ENCODE measurements at places on chromosomes 3 and 15.

DNA sequence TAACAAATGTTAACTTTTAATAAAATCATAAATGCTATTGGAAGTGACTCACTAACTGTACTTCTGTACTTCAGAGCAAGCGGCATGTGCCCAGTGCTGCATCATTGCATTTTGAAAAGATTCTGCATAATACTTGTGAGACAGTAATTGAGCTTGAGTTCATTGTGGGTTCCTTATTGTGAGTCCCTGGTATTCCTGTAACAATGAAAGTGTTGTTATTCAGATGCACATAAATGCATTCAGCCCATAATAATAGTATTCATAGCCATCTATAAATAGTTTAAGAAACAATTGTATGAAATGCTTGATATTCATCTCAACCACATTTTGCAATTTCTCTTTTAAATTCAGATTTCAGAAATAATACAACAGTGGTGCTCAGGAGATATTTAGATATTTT lies 976.4 kb downstream of the CADM2 start:
- no peak for DNase-seq

GRCh38 chr3:129836381-129837064 lies 57.0 kb downstream of the TMCC1 start:
- no peak for DNase-seq

DNA sequence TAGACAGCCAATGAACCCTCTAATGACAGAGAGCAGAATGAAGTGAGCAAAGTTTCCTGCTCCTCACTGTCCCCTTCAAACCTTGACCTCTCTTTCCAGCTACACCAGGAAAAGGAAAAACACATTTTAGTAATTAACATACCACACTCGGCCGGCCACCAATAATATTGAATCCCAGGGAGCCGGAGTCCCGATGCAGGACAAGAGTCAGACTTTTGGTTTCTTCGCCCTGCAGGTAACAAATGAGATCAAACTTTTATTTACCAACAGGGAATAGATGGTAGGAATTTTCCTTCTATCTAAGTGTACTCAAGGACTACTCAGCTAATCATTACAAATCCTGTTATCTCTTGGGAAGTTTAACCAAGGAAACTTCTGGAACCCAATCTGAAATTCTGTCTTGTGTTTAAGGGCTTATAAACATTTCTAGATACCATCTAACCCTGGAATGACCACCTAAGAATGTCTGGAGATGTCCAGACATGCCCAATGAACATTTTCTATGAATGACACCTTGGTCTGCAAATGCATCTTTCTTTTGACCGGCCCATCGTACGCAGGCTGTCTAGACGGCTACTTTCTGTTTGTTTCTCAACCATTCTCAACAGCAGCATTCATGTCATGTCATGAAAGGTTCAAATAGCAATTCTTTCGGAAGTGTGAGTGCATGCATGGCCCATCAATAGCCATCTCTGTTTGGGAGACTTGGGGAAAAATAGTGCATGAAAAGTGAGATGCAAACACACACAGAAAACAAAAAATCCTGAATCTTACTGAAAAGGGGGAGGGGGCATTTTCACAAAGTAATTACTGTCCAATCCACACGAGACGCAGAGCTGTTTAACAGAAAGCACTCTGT lies 16.1 kb downstream of the PDZRN3 start:
- DNase-seq = no peak

GRCh38 chr15:89335298-89336041 lies 846 bp upstream of the POLG start:
- DNase-seq = no peak

GRCh38 chr3:53258600-53259426 lies 3.0 kb upstream of the TKT start:
- no peak for DNase-seq

DNA sequence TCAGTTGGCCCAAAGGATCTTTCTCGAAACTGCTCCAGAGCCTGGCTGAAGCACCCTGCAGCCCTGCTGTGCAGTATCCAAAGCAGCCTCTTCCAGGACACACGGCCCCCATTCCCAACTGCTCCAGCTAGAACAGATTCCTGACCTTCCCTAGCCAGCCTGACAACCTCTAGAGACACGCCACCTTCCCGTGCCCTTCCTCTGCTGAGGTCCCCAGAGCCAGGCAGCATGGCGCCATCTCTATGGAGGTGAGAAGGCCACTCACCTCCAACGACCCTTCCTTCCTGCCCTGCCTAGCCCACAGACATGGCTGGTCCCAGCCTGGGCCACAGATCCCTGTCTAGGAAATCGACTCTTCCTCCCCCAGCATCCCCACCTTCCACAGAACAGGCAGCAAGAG lies 3.1 kb downstream of the KIF7 start:
- no peak for DNase-seq

- no peak for DNase-seq
Observed at GRCh38 chr3:79041621-79042020, 726.2 kb downstream of the ROBO1 start.

GRCh38 chr15:100215031-100215842 lies 126.5 kb downstream of the ADAMTS17 start:
- DNase-seq = no peak

GRCh38 chr3:30503446-30503845 lies 103.0 kb upstream of the TGFBR2 start:
- DNase-seq = no peak

GRCh38 chr3:27659279-27660021 lies 62.7 kb downstream of the EOMES start:
- DNase-seq = peak; percentile 54

GRCh38 chr15:27084844-27085243 lies 113.9 kb downstream of the GABRG3 start:
- DNase-seq = no peak

- DNase-seq = no peak
Observed at GRCh38 chr3:70000028-70000410, 486 bp downstream of the SAMMSON start.

GRCh38 chr15:69305204-69305931 lies 6.7 kb downstream of the PAQR5 start:
- peak; percentile 82 for DNase-seq

DNA sequence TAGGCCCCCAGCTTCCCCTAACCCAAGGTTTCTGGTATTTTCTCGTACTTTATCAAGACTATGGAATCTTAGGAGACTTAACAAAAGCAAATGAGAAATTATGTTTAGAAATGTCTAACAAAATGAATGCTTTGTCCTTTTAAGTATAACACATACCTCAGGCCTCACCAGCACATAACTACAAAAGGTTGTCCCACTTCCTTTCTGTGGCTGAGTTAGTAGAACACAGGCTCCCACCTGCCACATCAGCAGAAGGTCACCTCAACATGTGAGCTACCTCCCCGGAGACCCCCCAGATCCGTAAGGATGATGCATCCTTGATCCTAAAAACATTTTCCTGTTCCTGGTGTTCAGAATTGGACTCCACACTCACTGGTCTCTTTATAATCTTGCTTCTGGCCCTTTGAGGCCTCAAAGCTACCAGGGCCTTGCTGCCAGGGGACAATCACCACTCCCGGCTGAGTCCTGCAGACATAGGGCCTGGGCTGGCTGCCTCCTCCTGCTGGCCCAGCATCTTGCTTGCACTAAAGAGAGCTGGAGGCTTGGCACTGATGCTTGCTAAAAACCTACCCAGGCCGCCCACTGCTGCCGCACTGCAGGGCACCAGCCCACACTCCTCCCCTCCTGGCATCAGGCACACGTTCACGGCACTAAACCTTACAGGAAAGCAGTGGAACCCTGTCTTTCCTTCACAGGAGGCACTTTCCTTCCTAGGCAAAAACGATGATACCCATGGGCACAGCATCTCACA lies 2.9 kb downstream of the CCRL2 start:
- no peak for DNase-seq

DNA sequence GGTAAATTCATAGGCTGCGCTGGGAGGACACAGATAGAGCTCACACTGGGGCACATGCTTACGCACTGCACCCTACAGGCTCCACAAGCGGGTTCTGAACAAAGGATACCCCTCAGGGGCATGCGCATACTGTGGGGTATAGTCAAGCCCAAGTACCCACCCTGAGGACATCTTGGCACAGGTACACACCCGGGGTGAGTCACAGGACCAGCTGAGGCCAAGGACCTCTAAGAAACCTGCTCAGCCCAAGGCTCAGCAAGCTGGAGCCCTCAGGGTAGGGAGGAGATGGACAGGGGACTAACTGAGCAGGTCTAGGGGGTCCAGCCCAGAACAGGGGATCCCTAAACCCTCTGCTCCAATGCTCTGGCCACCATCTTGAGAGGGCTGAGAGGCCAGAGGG lies 3.3 kb downstream of the SHISA5 start:
- DNase-seq = no peak

- DNase-seq = no peak
Observed at GRCh38 chr3:31688984-31689383, 156.3 kb downstream of the STT3B start.

- peak; percentile 95 for DNase-seq
Observed at GRCh38 chr3:124812291-124813265, 74.6 kb downstream of the ITGB5 start.

DNA sequence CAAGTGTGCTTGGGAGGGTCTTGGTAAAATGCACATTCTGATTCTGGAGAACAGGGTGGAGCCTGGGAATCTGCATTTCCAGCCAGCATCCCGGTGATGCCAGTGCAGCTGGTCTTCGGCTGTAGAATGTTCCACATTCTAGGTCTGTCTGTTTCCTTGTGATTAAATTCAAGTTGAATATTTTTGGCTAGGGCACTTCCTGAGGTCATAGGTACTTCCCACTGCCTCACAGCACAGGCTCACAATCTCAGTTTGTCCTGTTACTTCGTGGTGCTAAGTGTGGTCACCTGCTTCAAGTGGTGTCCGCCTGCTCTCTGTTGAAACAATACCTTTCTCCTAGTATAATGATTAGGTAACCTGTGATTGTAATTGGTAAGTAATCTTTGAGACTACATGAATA lies 40.1 kb downstream of the FLNB start:
- DNase-seq = no peak

DNA sequence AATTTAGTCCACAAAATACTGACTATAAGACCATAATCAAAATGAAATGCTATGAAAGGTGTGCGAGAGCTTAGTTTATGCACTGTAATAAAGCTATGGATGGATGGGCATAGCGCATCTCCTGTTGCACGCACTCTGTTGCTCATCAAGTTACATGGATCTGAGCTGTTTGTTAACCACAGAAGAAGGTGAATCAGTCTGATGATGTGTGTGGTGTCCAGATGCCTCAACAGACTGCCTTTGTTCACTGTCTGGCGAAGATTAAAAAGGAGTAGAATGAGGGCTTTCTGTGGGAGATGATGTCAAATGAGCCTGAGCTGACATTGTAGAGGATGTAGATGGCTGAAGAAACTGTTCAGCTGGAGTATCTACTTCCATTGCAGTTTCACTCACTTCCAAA lies 36.1 kb downstream of the NSMCE3 start:
- DNase-seq = peak; percentile 52

DNA sequence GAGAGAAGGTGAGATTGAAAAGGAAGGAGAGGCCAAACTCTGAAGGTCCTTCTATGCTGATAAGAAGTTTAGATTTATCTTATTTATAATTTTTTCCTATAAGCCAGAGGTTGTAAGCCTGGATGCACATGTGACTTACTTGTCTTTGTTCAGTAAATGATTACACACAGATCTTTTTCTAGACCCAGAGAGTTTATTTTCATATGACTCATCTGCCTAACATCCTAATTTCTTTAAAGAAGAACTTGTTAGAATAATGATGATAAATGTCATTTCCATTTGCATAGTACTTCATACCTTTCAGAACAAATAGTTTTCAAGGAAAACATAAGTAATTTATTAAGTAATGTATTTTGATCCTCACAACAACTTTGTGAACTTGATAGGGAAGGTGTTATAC lies 434.8 kb upstream of the DPH6 start:
- peak; percentile 69 for DNase-seq

DNA sequence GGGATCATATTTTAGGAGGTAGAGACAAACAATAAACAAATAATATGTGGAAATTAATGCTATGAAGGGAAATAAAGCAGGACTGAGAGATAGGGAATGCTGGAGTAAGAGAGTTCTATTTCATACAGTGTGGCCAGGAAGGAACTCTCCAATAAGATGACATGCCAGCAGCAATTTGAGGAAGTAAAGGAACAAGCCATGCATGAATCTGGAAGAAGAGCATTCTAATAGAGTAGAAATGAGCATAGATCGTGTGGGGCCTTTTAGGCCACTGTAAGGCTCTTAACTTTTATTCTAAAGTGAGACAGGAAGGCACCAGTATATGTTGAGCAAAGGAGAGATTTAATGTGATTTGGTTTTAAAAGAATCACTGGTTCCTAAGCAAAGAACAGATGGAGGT lies 126.3 kb downstream of the DMXL2 start:
- no peak for DNase-seq

DNA sequence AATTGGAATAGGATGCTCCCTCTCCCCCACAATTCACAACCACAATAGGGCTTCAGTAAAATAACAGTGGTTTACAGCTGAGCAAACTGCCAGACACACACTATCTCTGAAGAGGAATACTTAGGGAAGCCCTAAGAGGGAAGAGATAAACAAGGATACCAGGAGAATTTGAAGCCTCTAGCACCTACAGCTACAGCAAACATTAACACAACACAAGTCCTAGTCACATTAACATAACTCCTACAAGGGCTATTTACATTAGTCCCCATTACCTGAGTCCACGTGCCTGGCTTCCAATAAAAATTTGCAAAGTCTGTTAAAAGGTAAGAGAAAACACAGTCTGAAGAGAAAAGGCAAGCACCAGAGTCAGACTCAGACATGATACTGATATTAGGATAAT lies 346.9 kb upstream of the CDIN1 start:
- DNase-seq = no peak

DNA sequence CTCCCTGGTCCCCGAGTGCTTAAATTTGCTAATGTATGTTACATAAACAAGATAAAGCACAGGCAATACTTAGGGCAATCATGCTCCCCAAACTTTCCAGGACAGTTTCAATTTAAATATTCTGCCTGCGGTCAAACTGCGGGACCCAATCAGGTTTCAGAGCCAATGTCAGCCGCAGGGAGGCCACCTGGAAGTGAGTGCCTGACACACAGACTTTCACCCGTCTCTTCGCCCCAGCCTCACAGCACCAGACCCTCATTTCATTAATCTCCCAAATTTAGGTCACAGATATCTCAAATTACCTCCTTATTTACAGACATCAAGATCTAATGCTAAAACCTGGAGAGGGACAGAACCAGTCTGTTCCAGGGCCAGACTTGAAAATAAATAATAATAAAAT lies 107.2 kb upstream of the ALDH1A3 start:
- DNase-seq = no peak

GRCh38 chr3:52998771-52999513 lies 46.9 kb downstream of the SFMBT1 start:
- no peak for DNase-seq

GRCh38 chr3:135235541-135235940 lies 440.5 kb downstream of the EPHB1 start:
- DNase-seq = no peak

GRCh38 chr15:88655800-88656488 lies 17.1 kb downstream of the ISG20 start:
- no peak for DNase-seq

Measured in fibroblast of skin of right biceps (primary cell).